ENCODE measurements at places on chromosomes 1 and 21.

DNA sequence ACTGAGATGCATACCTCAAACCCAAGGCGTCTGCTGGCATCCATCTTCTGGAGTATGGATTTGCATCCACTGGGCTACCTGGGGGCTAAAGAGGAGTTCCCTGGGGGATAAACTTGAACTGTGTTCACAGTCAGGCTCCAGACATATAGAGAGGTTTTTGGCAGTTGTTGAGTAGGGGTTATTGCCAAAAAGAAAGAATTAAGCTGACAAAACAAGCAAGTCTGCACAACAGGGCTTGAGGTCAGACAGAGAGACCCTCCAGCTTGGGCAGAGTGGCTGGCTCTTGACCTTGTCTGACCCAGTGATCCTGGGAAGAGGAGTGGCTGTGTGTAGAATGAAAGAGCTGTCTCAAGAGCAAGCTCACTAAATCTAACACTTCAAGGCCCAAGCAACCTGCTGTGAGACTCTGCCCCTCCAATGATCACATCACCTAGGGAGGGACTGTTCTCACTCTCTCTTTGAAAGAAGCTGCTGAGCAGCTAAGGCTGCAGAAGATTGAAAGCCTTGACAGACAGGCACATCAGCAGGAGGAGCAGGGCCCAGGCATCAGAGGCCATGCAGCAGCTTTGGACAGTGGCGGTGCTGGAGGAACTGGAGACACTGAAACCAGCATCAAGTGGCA, 61.5 kb downstream of the SYT2 start:
- DNase-seq = no peak

- DNase-seq = no peak
Observed at GRCh38 chr1:233255145-233255544, 40.4 kb downstream of the PCNX2 start.

DNA sequence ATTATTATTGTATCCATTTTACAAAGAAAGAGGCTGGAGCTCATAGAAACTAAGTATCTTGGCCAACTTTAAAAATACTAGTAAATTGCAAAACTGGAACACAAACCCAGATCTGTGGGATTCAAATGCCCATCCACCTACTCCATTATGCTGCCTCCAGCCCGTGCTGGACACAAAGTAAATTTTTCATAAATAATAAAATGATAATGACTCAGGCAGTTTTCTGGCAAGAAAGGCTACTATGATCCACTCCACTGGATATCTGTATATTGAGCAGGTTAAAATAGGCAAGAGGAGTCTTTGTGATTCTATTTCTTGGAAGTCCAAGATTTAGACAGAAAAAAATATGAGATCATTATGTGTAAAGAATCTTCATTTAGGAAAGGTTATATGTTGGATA, 138.3 kb upstream of the DUSP10 start:
- no peak for DNase-seq

GRCh38 chr1:187537936-187538335, 709.2 kb downstream of the PLA2G4A start:
- no peak for DNase-seq

DNA sequence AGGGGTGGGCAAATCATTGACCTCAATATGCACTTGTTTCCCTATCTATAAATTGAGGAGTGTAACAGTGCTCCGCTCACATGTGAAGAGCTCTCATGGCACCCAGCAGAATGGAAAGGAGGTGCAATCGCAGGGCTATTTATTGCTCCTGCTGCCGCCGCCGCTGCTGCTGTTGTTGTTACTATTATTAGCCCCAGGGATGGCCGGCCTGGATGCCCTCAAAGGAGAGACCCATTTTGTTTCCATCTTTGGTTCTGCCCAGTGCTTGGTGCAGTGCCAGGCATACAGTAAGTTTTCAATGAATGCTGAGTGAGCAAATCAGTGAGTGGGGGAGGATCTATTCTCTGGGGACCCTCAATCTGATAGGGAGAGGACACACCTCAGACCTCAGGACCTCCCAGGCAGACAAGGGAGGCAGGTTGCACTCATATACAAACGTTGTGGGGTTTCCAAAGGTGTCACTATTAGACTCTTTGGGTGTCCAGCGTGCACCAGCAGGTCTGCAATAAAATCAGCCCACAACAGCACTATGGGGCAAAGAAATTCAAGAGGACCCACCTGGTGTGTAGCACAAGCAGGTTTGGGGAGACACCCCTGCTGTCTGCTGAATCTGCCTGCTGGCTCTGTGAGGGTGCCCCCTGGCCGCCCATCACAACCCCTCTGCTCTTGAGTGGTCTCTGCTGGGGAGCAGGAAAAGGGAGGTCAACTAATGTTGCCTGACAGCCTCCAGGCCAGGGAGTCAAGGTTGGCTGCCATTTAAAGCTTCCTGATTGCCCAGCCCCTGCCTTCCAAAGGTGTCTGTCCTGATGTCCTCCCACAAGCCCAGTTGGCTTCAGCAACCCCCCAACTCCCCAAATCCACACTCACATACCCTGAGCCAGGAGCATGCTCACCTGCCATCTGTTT, 136.3 kb downstream of the ACTL8 start:
- no peak for DNase-seq

DNA sequence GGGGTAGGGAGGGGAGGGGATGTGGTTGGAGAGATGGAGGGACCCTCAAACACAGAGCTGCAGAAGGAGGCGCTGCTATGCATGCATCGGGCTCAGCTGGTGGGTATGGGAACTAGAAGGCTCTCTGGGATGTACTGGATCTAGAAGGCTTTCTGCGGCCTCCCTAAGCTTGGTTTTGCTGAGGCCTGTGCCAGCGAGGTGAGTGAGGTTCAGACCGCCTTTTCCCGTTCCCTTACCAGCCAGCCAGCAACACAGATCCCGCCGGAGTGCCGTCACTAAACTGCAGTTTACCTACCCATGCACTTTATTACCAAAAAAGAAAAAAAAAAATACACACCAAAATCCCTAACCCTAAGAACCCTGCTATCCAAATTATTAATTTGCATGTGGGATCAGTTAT, 180.2 kb downstream of the PRDM16 start:
- no peak for DNase-seq

DNA sequence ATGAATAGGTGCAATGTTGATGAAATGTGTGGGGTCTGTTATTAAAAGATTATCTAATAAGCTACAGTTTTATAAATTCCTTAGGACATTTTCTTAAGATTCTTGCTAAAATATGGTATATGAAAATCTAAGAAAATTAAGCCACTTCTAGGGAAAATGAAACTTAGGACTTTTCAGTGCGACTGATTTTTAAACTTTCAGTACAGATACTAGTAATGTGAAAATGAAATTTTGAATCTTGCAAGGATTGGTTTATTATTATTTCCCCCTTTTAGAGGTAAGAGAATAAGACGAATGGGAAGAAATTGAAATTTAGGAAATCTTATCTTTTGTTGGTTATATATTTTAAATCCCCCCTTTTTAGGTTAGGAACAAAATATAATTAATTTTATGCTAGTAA, 16.4 kb downstream of the CAPZA1 start:
- no peak for DNase-seq

DNA sequence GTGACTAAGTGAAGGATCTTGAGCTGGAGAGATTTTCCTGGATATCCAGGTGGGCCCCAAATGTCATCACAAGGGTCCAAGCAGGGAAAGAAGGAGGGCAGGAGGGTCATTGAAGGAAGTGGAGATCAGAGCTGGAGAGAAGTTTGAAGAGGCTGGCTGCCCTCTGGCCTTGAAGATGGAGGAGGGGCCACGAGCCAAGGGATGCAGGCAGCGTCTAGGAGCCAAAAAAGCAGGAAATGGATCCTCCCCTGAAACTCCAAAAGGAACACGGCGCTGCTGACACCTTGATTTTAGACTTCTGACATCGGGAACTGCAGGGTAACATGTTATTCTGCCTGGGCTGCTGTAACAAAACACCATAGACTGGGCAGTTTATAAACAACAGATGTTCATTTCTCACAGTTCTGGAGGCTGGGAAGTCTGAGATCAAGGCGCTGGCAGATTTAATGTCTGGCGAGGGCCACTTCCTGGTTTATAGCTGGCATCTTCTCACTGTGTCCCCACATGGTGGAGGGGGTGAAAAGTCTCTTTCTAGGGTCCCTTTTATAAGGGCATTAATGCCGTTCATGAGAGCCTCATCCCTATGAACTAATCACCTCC, 28.8 kb upstream of the ZBTB21 start:
- no peak for DNase-seq

GRCh38 chr1:245353411-245353810, 198.6 kb downstream of the KIF26B start:
- DNase-seq = no peak

DNA sequence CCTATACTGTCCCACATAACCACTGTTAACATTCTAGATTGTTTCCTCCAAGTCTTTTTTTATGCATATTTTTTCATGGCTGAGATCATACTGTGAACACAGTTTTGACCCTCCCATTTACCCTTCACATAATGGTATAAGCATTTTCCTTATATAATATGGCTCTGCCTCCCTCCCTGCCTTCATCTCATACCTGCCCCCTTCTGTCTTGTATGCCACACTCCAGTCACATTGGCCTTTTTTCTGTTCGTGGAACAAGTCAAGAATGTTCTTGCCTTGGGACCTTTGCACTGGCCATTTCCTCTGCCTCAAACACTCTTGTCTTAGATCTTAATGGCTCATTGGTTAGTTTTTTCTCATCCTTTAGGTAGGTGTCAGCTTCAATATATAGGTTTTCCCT, 24.3 kb upstream of the ELAVL4 start:
- DNase-seq = no peak

GRCh38 chr1:24964811-24965570, 34.9 kb upstream of the RUNX3 start:
- peak; percentile 92 for DNase-seq

DNA sequence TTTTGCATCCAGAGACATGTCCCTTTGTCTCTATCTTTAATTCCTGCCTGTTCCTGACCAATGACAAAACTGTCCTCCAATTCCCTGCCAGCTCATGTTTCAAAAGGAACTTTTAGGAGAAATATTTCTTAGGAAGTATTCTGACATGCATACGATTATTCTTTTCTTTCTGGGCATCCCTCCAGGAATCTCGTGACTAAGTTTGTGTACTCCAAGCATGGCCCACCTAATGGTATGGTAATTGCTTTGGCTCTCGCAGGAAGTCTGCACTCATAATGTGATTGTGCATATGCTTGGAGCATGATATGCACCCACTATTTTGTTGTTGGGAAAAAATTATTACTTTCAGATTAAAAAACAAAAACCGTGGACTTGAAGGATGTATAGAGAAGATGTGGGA, 256.4 kb downstream of the PRDM2 start:
- no peak for DNase-seq

- DNase-seq = no peak
Observed at GRCh38 chr1:29687601-29688244, 451.4 kb downstream of the PTPRU start.

- no peak for DNase-seq
Observed at GRCh38 chr1:209601809-209602657, 18.5 kb downstream of the CAMK1G start.

GRCh38 chr1:157226739-157227138, 88.5 kb upstream of the ETV3 start:
- no peak for DNase-seq

- no peak for DNase-seq
Observed at GRCh38 chr1:77762072-77762476, 2.4 kb upstream of the USP33 start.

DNA sequence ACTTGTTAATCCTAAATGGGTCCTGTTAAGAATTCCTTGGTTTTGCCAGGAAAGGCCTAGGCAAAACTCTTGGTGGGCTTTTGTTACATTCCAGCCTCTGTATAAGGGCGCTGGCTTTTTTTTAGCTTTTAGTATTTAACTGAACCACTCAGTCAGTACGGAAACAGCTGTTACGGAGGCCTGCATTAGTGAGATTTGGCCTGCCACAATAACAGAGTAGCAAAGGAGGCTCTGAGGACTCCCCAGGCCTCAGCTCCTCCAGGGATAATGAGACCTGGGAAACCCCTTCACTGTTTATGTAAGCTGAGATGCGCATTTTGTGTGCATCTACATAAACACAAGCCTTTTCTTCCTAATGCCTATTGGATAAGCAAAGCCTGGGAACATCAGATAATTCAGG, 210.2 kb downstream of the APP start:
- no peak for DNase-seq

- no peak for DNase-seq
Observed at GRCh38 chr1:115912116-115912515, 64.2 kb upstream of the SLC22A15 start.

- no peak for DNase-seq
Observed at GRCh38 chr1:119359730-119360129, 8.9 kb upstream of the HAO2 start.

GRCh38 chr1:106912131-106912530, 144.3 kb upstream of the PRMT6 start:
- DNase-seq = no peak

DNA sequence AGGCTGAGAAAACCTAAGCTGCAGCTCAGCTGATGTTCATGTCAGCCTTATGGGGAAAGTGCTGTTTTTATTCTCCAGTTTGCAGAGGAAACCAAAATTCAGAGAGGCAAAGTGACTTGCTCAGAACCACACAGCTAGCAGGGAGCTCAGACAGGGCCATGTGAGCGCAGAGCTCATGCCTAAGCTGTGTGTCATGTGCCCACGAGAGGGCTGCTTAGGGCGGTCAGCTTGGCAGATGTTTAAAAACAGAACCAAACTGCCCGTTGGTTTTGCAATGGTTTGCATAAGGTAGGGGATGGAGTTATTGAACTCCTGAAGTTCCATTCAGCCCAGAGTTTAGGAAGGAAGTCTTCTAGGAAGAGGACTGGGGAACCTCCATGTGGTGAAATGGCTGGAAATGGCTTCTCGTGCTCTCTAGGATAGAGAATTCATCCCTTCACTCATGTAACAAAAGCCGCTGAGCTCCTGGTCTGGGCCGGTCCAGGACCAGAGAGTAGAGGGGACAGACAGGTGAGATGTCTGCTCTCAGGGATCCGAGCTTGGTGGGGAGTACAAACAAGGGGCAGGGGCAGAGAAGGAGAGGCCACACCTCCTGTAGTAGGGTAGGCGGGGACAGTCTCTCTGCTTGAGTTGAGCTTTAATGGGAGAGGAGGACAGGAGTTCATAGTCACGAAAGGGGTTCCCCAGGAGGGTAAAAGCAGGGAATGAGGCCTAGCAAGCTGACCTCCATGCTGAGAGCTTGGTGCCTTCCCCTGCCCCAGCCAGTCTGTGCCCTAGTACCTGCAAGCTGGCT, 46.9 kb downstream of the ARHGEF10L start:
- no peak for DNase-seq

DNA sequence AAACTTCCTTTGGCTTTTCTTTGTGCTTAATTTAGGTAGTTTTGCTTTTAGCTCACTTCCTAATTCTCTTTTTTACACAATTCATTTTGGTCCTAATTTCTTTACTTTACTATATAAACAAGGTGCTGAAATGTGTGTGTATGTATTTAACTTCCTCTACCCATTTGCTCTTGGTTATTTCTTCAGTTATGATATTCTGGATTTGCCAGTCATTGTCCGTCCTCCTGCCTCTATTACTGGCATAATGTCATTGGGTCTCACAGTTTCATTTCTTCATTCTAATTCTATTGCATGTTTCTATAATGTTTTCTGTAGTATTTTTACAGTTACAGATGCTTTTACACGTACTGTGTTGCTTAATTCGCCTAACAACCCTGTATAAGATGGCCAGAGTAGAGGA, 96.2 kb downstream of the ZMYM4 start:
- DNase-seq = no peak

All from stimulated activated naive CD4-positive, alpha-beta T cell treated with Interleukin-2 at 50 U/mL for 16 hours (primary cell).